ENCODE measurements at places on chromosomes 1 and 21.

- no peak for DNase-seq
These were observed 33.5 kb upstream of the ABCD3 start for GRCh38 chr1:94384485-94385265.

GRCh38 chr1:32106663-32107275, 1.1 kb upstream of the KPNA6 start:
- DNase-seq = peak; percentile 53

GRCh38 chr1:220382994-220383393, 110.7 kb upstream of the RAB3GAP2 start:
- no peak for DNase-seq

- peak; percentile 92 for DNase-seq
These were observed 173.7 kb downstream of the ZBTB18 start for GRCh38 chr1:244224487-244225430.

DNA sequence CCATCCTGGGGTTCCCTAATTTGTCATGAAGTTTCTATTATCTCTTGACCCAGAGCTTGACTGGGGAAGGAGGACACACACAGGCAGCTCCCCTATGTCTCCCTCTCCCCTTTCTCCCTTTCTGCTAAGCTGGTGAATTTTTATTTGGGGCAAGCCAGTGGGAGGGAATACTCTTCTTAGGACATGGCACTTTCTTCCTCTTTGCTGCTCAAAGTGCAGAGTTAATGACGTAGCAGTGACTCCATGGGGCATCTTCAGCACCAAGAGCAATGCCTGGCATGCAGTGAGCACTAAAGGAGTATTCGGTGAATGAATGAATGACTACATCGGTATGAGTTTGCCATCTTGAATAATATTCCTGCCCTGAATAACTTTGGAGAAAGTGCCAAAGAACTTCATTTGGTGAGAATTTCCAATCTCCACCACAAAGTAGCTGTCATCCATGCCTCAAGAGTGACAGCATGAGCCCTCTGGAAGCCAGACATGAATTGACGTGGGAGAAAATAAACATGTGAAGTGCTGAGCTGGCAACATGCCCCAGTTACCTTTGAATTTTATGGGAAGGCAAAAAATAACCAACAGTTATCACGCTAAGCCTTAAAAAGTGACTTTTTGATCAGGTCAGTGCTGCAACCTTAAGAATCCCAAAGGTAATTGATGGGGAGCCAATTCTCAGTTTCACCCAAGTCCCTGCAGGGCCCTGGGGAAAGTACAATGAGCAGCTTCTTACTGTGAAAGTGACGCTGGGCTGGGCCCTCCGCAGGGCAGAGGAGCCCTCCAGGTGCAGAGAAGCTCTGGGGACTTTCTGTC, 22.1 kb upstream of the ATF3 start:
- DNase-seq = peak; percentile 30

- DNase-seq = peak; percentile 62
These were observed 2.4 kb downstream of the LSS start for GRCh38 chr21:46226146-46226545.

DNA sequence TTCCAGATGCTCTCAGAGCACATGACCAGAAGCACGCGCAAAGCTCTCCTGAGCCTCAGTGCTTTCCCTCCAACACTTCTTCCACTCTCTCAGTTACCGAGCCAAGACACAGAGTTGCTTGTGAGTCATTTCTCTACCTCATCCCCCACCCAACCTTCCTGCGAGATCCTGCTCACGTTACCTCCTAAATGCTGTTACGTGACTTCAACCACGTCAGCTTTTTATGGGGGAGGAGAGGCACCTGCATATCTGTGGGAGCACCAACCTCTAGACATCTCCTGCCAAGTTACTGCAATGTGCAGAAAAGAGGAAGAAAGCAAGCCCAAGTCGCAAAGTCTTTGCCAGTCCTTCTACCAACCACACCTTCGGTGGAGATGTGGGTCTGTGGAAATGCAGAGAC, 27.2 kb upstream of the ERG start:
- no peak for DNase-seq

GRCh38 chr1:19254416-19254815, 2.8 kb downstream of the MRTO4 start:
- no peak for DNase-seq
